GM23248 (cell line): ENCODE measurements at places on chromosomes 5 and 9. TPM values are rescaled to one million over a fixed set of nuclear protein-coding genes. Genes with fewer than 3 reads are reported as not detected.

The IFNA21 gene
- total RNA-seq, result not detected in 2 replicates

The EGFL7 gene
- 13.7 and 15.3 TPM in 2 replicates for total RNA-seq

The FAT2 gene
- total RNA-seq, result not detected in 2 replicates

The ITGA1 gene
- 18.4 and 18.6 TPM in 2 replicates for total RNA-seq

The HTR4 gene
- not detected in 2 replicates for total RNA-seq

The PCDHGB6 gene
- total RNA-seq, result 1.9 and 4.3 TPM in 2 replicates

The TMEM215 gene
- not detected in 2 replicates for total RNA-seq

The RGS14 gene
- 4.3 and 6.4 TPM in 2 replicates for total RNA-seq

The DTWD2 gene
- 2.8 and 5.5 TPM in 2 replicates for total RNA-seq

The SMU1 gene
- 23.1 and 26.3 TPM in 2 replicates for total RNA-seq

DNA sequence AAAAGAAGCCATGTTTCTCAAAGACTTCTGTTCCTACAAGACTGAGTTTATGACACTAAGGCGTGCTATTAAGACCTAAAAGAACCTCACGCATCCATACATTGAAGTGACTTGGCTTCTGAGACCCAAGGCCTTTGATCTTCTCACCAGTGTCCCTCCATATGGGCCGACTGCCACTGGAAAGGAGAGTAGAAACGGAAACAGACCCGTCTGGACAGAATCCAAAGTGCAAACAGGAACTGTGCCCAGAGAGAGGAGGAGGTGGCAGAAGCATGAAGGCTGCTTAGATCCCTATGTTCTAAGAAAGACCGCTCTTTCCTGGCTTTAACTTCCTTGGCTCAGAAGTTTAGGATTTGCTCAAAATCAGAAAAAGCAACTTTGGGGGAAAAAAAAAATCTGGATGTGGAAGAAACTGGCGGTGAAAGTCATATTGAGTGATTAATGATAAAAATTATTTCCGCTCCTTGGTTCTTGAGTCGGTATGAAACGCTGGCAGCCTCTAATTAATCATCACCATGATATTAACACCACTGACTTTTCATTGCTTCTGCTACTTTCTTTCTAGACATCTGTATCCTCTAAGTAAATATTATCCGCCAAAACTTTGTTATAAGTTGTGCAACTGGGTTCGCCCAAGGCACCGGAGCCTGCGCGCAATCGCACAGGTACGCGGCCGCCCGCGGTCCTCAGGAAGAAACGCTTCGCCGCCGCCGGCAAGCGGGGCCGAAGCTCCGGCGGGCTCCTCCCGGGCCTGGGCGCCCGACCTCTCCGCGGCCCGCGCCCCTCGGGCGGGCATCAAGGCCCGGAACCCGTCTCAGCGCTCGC is 726 bp downstream of the DAP start:
- peak; percentile 81 for DNase-seq

DNA sequence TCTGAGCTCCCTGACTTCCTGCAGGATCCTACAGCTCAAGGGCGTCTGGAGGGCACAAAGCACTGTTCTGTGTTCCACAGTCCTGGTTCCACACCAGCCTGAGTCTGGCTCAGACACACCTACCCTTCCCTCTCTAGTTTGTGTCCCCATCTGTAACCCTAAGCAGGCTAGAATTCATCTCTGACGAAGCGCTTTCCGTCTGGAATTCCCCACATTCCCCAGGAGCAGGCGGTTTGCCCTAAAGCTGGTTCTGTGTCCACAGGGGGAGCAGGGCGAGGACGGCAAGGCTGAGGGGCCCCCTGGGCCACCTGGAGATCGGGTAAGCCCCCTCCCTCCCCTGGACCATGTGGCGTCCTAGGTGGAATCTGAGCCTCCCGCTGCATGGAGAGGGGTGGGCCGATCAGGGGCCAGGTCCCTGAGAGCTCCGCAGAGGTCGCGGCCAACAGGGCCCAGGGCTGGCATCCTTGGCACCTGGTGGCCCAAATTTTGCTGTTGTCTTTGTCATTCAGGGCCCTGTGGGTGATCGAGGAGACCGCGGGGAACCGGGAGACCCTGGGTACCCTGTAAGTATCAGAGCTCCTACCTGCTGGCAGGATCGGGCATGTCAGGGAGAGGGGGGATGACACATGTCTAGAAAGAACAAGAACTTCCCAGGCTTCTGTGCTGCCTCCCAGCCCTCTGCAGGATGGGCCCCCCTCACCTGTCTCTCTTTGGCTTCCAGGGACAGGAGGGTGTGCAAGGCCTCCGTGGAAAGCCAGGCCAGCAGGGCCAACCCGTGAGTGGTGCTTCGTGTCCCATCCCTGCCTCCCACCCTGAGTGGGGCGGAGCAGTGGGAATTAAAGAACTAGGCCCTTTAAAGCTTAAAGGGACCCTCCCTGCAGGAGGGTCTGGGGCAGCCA is 34.5 kb upstream of the ORM1 start:
- DNase-seq, result peak; percentile 54

GRCh38 chr5:78458843-78459242 is 98.4 kb downstream of the SCAMP1 start:
- DNase-seq, result no peak

GRCh38 chr9:102551346-102551745 is 443.8 kb upstream of the CYLC2 start:
- DNase-seq, result no peak

GRCh38 chr5:79793304-79793703 is 103.7 kb downstream of the CMYA5 start:
- DNase-seq, result no peak

DNA sequence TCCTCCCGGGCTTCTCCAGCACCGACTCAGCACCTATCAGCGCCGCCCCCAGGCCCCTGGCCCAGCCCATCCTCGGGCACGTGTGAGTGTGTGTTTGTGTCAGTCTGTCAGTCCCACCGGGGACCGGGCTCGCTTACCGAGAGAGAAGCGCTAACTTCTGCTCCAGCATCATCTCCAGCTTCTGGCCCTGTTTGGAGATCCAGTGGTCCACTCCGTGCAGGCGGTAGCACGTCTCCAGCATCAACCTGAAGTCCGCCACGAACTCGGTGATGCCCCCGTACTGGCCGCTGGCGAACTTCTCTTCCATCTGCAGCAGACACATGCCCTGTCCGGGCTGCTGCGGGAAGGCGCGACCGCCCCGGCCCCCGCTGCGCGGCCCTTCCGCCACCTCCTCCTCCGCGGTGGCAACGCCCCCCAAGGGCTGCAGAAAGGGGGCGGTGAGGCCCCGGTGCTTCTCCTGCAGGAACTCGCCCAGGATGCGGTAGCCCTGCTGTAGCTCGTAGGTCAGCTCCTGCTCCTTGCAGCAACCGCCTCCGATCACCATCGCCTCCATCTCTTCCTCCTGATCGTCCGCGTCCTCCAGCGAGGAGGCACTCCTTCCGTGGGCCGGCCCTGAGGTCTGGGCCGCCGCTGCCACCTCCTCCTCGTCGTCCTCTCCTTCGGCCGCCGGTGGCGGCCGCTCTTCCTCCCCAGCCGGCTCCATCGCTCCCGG is 8.2 kb downstream of the RANBP6 start:
- DNase-seq, result peak; percentile 68

DNA sequence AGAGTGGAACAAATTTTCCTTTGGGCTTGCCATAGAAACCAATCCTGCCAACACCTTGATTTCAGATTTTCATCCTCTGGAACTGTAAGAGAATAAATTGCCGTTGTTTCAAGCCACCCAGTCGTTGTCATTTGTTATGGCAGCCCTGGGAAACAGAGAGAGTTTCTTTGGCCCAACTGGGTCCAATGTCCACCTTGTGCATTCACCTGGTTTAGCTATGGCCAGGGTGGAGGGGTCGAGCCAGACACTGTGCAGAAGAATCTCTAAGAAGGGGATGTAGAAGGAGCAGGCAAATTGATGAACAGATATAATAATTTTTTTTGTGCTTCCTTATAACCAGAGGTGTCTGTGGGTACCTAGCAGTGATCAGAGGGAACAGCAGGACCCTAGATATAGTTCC is 9.8 kb downstream of the KIF4B start:
- DNase-seq, result no peak

DNA sequence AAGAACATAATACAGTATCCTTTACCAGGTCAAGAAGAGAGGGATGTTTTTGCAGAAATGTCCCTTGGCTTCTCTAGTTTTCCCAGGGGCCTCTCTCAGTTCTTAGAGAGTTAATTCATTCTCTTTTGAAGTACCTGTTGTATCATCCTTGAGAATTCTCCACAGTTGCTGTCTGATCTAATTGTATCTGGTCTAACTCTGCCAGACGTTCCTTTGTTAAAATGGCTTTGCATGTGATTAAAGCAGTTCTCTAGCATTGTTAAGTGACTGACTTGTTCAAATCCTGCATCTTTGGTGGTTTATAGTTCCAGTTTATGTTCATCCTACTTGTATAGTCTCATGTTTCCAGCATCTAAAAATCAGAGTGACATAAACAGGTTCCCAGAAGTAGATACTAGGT is 65.0 kb downstream of the KIAA1958 start:
- no peak for DNase-seq

- DNase-seq, result peak; percentile 26
Measured at GRCh38 chr5:101418713-101419118, 515.6 kb upstream of the ST8SIA4 start.

GRCh38 chr5:74391410-74391809 is 249.1 kb downstream of the ENC1 start:
- no peak for DNase-seq

GRCh38 chr5:4130819-4131218 is 535.2 kb downstream of the IRX1 start:
- DNase-seq, result no peak

GRCh38 chr9:69400470-69400869 is 75.5 kb downstream of the ENTREP1 start:
- DNase-seq, result no peak

- no peak for DNase-seq
Measured at GRCh38 chr5:124642151-124642550, 104.3 kb downstream of the ZNF608 start.

DNA sequence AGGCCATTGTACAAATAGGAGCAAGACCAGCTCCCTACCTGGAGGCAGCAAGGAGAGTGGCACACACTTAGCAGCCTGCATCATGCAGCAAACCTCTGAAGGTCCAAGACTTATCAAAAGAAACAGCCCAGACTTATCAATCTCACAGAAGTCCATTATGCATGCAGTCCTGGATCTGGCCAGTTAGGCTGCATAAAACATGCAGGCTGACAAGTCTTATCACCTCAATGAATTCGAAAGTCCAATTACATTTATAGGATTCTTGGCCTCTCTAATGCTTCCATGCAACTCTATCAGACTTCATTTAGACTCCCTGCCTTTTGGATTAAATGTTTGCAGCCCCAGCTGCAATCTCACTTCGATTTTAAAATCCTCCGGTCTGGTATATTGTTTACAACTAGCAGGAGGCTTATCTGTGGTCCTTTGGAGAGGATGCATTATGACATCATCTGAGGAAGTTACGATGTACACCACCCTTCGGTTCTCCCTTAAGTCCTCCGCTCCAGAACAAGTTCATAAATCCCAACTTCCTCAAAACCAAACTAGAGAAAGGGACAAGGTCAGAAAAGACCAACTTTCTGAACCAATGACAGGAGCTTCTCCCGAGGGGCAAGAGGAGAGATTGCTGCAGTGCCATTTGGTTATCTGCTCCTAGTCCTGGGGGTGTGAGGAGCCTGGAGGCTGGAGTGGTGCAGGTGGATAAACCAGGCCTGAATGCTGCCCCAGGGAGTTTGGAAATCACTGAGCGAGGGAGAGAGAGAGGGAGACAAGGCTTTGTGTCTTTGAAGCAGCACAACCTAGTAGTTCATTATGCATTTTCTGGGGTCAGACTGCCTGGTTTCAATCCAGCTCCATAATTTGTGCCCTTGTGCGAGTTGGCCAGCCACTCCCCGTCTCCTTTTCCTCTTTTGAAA is 313.9 kb downstream of the TLE1 start:
- no peak for DNase-seq

DNA sequence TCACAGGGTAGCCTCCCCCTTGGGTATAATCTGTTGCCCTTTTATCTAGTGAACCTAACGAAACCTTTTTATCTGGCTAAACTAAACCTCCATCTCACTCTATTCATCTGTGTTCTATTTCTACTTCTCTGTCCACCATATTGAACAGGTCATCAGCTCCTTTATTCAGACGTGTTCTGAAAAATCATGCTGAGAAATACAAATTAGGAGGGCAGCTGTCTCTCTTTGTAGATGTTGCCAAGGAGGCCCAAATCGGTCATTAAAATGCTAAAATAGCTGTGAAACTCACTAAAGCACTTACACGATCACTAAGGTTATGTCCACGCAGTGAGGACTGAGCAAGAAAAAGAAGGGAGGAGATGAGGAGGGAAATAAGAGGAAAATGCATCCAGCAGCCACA is 115.6 kb upstream of the RETREG1 start:
- DNase-seq, result no peak

GRCh38 chr9:36985769-36986467 is 48.1 kb downstream of the PAX5 start:
- no peak for DNase-seq

GRCh38 chr5:128121651-128122050 is 38.1 kb downstream of the SLC12A2 start:
- peak; percentile 10 for DNase-seq

DNA sequence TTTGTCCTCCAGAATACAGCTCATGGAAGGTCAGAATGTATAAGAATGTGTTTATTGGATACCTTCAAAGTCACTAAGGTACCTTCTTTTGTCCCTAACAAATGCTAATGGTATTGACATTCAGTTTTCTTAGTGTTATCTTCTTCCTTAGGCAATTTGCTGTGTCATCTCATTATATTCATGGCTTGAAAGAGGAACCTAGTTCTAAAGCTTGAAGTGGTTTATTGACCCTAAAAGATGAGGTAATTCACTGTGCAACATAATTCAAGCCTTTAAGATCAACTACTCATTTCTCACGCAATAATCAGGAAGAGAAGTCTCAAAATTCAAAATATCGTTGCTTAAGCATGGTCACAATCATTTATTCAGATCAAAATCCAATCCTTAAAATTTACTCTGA is 342.7 kb upstream of the RIOK2 start:
- no peak for DNase-seq
